Stimulated activated CD4-positive, alpha-beta T cell treated with anti-CD3 and anti-CD28 coated beads, Interleukin-1b, Interleukin-23, amount 100 ng/mL, for 1 hour (primary cell): ENCODE measurements at places on chromosomes 6 and 20.

- DNase-seq = no peak
Measured at GRCh38 chr20:14401479-14402138, 64.2 kb upstream of the FLRT3 start.

- no peak for DNase-seq
Measured at GRCh38 chr6:123953920-123954319, 150.3 kb downstream of the NKAIN2 start.

DNA sequence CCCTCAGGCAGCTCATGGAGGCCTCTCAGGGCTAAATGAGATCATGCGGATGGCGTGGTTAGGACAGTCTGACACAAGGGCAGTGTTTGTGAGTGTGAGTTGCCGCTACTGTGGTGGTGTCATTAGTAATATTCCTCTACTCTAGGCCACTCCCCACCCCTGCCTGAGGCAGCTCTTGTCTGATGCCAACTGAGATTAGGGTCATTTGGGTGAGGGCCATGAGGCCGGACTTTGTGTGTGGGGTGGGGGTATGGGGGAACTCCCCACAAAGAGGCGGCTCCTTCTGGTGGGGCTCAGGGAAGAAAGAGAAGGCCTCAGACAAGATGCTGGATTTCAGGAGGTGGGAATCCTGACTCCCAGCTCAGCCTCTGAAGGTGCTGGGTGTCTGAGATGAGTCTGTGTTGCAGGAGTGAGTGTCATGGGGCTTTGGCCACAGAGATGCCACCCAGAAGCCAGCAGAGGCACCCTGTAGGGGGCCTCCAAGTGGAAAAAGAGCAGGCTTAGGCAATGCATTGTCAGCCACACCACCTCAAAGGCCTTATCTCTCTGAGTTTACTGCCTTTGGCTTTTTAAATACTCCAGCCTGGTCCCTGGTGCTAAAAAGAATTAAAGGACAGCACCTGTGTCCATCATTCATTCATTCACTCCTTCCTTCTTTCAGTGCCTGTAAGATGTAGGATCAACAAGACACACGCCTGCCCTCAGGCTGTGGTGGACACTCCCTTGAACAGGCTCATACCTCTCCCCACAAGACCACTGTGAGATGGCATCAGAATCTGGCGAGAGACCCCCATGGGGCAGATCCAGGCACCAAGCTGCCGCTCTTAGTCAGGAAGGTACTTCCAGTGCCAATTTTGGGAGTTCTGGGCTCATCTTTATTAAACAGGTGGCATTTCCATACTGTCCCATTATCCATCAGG, 175.2 kb downstream of the MRPL14 start:
- DNase-seq = no peak

- DNase-seq = no peak
Measured at GRCh38 chr6:144478483-144478882, 193.3 kb downstream of the UTRN start.

DNA sequence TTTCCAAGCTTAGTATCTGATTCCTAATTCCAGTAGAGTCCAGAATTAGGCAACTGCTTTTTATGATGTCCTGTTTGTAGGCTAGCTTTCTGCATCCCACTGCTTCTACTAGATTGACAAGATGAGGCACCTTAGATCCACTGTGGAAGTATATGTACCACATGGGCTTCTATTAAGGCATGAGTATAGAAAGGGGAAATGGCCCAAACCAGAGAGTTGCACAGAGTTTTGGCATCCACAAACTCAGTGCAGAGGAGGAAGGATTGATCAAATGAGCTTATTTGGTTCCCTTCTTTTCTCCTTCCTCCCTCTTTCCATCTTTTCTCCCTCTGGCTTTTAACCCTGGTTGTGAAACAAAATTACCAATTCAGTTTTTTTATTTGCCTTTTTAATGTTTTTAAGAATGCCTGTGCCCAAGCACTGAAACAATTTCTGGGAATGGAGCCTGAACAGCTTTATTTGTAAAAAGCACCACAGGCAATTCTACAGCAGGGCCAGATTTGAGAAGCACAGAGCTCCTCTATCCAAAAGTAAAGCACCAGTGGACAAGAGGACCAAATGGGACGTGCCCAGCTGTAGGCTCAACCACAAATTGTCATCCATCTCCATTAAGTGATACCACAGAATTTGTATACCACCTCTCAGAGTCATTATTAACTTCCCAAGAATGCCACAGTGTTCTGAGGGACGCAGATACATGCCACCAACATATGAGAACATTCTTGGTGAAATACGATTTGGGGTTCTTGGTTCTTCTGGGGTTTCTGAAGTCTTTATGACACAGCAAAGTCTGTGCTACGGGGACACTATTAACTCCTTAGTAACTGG, 969.1 kb downstream of the KIF16B start:
- DNase-seq = no peak

- DNase-seq = no peak
Measured at GRCh38 chr6:747921-748320, 55.0 kb upstream of the EXOC2 start.

- no peak for DNase-seq
Measured at GRCh38 chr6:39044181-39044580, 4.4 kb upstream of the GLP1R start.

- no peak for DNase-seq
Measured at GRCh38 chr6:105896821-105897095, 189.4 kb upstream of the PRDM1 start.

DNA sequence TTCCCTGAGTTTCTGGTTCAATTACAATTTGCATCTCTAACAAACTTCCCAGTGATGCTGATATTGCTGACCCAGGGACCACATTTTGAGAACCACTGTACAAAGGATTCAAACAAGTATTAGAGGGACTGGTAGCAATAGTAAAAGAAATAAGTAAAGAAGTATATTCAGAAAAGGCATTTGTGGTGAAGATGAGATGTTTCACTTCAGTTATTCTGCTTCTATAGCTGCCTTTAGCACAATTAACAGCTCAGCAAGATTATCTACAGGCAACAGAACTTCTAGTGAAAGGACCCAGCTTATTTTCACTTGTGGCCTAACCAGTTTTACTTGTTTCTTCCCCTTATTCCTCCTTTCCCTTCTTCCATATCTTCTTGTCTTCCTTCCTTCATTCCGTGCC, 149.4 kb downstream of the PHF3 start:
- no peak for DNase-seq

DNA sequence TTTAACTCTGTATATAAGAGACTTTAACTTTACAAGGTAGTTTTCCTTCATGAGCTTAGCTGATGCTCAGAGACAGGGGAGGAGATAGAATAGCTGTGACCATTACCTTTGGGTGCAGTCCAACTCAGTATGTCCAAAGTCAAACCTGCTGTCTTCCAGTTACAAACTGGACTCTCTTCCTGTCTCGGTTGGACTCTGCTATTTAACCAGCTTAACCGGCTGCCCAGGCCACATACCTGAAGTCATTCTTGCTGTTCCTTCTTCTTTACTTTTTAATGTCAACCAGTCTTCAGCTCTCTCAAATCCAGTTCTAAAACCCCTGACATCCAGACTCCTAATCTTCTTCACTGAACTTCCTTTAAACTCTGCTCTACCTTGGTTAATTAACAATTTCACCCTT, 138.3 kb upstream of the TSHZ2 start:
- no peak for DNase-seq

- DNase-seq = no peak
Measured at GRCh38 chr6:88167352-88167937, 1.3 kb upstream of the CNR1 start.

- DNase-seq = no peak
Measured at GRCh38 chr20:63318391-63319163, 25.6 kb downstream of the COL20A1 start.

GRCh38 chr20:59560588-59561227, 43.6 kb upstream of the PHACTR3 start:
- DNase-seq = no peak

DNA sequence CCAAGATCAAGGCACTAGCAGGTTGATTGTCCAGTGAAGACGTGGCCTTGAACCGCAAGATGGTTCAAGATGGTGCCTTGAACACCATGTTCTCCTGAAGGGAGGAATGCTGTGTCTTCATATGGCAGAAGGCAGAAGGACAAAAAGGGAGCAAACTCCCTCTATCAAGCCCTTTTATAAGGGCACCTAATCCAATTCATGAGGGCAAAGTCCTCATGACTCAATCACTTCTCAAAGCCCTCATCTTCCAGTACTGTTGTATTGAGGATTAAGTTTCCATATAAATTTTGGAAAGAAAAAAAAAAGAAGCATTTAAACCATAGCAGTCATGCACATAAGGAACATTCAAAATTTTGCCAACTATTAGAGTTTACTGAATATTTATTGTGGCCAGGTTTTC, 29.9 kb upstream of the TSPYL1 start:
- no peak for DNase-seq

DNA sequence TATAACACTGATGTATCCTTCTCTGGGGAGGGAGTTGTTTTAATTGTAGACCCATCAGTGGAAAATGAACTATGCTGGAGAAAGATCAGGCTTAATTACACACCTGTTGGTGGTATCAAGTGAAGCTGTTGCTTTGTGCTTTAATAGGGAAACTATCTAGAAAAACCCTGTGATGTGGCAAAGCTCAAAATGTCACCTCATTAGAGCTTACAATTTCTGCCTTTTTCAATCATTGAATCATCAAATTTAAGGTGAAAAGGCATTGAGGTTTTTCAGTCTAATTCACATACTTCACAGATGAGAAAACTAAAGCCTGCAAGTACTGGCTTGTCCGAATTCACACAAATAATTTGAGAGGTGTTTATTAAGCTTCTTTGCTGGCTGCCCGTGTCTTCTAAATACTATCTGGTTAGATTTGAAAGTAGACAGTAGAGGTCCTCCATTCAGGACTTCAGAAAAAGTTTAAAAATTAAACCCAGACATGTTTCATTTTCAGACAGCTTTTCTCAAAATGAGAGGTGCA, 143.3 kb upstream of the MAP3K7 start:
- no peak for DNase-seq

GRCh38 chr20:18738055-18738454, 75.5 kb upstream of the SCP2D1 start:
- DNase-seq = no peak

DNA sequence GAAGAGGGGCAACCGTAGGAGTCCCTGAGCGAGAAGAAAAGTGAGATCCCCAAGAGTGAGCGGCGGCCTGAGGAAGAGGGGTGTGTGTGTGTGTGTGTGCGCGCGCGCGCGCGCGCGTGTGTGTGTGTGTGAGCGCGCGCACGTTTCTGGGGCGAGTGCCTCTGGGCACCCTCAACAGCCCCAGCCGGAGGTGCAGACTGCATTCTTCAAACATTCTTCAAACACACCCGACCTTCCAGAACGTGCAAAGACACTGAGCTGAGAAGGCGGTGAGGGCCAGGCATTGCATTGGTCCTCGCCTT, 76.2 kb upstream of the FOXP4 start:
- no peak for DNase-seq

DNA sequence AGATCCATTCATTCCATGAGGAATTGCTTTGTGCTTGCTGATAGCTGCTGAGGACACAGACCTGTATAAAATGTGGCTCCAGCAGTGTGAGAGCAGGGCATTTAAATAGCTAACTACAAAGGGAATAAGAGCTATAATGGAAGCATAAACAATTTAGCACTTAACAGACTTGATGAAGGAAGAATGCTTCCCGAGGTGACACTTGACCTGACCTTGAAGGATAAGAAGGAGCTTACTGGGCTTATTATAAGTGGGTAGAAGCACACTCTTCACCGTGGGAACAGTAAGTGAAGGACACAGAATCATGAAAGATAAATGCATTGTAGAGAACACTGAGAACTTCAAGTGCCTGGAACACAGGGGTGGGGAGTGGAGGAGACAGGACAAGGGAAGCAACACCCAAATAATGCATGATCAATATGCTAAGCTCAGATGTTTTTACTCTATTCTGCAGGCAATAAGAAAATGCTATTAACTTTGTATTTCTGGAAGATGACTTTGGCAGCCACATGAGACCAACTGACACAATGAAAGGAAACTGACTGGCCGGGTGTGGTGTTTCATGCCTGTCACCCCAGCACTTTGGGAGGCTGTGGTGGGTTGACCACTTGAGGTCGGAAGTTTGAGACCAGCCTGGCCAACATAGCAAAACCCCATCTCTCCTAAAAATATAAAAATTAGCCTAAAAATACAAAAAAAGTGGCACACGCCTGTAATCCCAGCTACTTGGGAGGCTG, 84.2 kb downstream of the EPB41L2 start:
- no peak for DNase-seq

- DNase-seq = no peak
Measured at GRCh38 chr6:80402266-80402665, 295.8 kb downstream of the BCKDHB start.

- DNase-seq = no peak
Measured at GRCh38 chr6:41693281-41694240, 41.8 kb downstream of the TFEB start.

GRCh38 chr20:33287884-33288283, 4.9 kb downstream of the BPIFB1 start:
- no peak for DNase-seq

GRCh38 chr6:43699564-43700186, 12.1 kb upstream of the MRPS18A start:
- DNase-seq = no peak

DNA sequence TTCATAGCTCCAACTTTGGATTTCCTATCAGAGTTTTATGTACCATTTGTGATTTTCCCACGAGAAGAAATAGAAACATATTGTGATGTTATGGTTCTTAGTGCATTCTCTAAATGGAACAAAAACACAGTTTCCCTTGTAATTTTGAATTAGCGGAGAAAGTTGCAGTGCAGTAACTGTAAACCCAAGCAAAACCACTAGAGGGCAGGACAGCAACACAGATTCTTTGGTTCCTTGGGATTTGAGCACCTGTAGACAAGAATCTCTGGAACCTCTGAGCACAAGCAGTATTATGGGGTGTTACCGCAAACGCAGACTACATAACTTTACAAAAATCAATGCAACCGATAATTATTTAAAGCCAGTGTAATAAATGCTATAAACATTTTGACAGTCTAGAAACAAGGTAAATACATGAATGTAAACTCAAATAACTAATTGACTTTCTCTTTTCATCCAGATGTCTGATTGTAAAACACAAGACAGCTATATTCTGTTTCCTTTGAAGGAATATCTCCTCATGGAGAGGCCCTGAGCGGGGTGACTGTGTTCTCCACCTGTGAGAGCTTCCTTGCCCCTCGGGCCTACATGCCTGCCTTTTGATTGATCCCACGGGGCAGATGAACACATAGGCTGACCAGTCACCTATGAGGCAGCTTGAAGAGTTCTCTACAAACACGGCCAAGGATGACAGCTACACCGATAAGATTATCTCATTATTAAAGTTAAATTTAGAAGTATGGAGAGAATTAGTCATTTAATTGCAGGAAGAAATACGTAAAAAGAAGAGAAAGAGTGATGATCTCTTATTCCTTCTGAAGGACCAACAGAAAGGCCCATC, 67.5 kb upstream of the COL21A1 start:
- DNase-seq = no peak

DNA sequence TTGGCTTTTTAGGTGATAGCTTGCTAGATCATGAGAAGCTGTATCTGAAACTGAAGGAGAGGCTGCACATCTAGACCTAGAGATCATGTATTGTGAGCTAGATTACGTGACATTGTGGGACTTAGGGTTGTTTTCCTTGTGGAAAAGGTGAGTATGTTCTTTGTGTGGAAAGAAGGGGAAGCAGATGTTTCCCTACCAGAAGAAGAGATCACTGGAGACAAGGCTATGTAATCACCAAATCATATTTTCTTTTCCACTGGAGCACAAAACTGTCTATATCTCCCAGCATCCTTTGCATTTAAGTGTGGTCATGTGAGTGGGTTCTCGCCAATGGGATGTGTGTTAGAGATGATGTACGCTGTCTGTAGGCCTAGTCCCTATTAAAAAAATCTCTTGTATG, 7.0 kb upstream of the EPB41L2 start:
- DNase-seq = no peak

- DNase-seq = no peak
Measured at GRCh38 chr6:33207552-33208090, 679 bp upstream of the RING1 start.

GRCh38 chr6:4134841-4135664, at the start of gene ECI2:
TSS of gene ECI2 (minus strand) at chr6:4135575. CDS start at chr6:4135560, 15 bp downstream.
- peak; percentile 3 for DNase-seq
